ENCODE measurements at places on chromosomes 3 and 15.

- DNase-seq = no peak
Observed at GRCh38 chr3:54875596-54876268, 52.1 kb downstream of the LRTM1 start.

- DNase-seq = no peak
Observed at GRCh38 chr15:90819850-90820249, 48.5 kb upstream of the FURIN start.

DNA sequence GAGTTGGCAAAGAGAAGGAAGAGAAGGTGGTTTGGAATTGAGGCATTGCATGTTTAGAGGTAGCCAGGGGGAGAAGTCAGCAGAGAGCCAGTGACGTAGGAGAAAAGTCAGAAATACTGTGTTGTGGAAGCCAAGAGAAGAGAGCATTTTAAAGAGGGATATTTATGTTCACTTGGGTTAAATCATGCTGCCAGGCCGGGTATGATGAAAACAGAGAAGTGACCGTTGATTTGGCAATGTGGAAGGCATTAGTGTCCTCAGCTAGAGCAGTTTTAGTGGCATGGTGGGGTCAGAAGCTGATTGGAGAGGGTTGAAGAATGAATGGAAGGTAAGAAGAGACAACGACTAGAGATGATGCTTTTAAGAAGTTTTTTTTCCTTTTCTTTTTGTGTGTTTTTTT lies 24.5 kb downstream of the RASA2 start:
- DNase-seq = no peak

DNA sequence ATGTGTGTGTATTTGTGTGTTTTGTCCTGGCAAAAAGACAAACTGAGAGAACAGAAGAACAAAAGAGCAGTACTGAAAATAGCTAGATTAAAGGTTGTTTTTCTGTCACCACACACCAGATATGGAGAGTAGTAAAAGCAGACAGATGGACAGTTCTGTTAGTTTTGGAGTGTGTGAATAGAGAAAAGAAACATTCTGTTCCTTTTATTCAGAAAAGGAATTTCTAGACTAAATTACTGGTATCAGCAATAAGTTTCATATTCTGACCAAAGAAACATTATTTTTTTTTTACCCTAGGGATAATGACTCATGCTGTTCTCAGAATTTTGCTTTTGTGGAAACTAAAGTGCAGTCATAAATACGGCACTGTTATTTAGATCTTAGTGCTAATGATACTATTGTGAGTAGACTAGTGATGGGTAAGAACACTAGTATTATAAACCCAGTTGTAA lies 32.9 kb downstream of the PIK3CA start:
- DNase-seq = no peak

GRCh38 chr15:45107941-45108630 lies 5.9 kb downstream of the DUOX2 start:
- no peak for DNase-seq

- peak; percentile 52 for DNase-seq
Observed at GRCh38 chr15:67822537-67823313, 2.6 kb upstream of the SKOR1 start.

GRCh38 chr3:148540266-148540665 lies 157.4 kb upstream of the AGTR1 start:
- DNase-seq = no peak

GRCh38 chr3:112539825-112540650 lies 21.7 kb downstream of the ATG3 start:
- no peak for DNase-seq

- DNase-seq = no peak
Observed at GRCh38 chr3:181868576-181869082, 156.9 kb downstream of the SOX2 start.

- no peak for DNase-seq
Observed at GRCh38 chr15:39021341-39021740, 456.7 kb upstream of the RASGRP1 start.
